Stimulated activated naive CD4-positive, alpha-beta T cell treated with Interleukin-2 at 50 U/mL for 16 hours (primary cell): ENCODE measurements at places on chromosomes 3 and 15.

GRCh38 chr3:103906304-103906703 lies 1460.4 kb upstream of the ALCAM start:
- DNase-seq: no peak

GRCh38 chr15:60842694-60843093 lies 363.8 kb upstream of the ICE2 start:
- no peak for DNase-seq

GRCh38 chr3:36972163-36972562 lies 20.8 kb downstream of the EPM2AIP1 start:
- DNase-seq: no peak

GRCh38 chr3:189967254-189967865 lies 153.3 kb downstream of the P3H2 start:
- DNase-seq: no peak

GRCh38 chr3:9111417-9111816 lies 138.0 kb downstream of the SRGAP3 start:
- DNase-seq: no peak

DNA sequence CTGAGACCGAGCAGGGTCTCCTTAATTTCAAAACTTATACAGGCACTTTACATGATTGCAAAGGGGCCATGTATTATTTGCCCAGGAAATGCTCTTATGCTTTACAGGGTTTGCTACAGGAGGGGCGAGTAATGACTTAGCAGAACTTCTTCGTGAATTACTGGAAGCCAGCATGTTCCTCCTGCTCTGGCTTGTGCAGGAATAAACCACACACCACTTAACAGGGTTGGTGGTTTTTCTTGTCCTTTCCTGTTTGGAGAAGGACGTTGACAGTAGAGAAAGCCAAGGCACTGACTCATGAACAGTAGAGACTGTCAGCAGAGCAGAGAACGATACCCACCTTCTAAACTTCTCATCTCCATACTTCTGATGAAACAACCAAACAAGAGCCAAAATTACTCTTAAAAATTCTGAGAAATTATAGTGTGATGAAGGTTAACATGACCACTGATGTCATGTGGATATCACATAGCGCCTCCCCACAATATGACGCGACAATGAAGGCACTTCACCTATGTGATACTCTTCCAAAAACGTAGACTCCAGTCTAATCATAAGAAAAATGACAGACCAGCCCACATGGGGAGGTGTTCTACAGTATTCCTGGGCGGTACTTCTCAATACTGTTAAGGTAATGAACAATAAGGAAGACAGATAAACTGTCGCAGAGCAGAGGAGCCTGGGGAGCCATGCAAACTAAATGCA lies 24.7 kb upstream of the MCTP2 start:
- DNase-seq: peak; percentile 23

DNA sequence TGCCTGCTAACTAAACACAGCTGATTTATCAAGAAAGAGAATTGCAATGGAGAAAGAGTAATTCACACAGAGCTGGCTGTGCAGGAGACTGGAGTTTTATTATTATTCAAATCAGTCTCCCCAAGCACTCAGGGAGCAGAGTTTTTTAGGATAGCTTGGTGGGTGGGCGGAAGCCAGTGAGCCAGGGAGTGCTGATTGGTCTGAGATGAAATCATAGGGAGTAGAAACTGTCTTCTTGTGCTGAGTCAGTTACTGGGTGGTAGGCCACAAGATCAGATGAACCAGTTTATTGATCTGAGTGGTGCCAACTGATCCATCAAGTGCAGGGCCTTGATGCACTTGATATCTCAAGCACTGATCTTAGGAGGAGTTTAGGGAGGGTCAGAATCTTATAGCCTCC lies 891.9 kb upstream of the CADM2 start:
- no peak for DNase-seq

- no peak for DNase-seq
Observed at GRCh38 chr3:134148534-134148933, 102.1 kb downstream of the RYK start.

- peak; percentile 17 for DNase-seq
Observed at GRCh38 chr15:72231833-72232478, 966 bp upstream of the PKM start.

DNA sequence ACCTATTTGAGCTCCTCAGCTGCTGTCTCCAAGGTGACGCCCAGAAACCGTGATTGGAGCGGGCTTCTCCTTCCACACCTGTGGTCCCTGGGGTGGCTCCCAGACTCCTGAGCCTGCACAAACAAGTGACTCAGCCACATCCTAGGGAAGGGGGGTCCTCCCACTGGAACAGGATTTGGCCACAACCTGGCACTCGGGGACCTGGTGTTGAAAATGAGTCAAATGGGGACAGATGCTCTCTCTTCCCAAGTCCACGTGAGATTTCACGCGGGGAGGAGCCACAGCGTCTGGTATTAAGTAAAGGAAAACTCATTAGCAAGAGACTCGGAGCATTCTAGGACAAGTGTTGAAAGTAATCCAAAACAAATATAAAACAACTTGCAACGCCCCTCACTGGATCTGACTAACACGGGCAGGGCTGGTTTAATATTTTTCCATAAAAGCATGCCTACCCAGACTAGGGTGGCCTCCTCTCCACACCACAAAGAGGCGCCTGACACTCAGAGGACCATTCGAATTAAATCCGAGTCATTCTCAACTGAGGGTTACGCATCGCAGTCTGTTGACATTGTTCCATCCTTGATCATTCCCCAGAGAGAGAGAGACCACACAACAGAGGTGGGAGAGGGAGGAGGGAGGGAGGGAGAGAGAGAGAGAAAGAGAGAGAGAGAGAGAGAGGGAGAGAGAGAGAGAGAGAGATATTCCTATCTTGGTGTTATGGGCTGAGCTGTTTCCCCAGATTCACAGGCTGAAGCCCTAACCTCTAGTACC lies 74.4 kb downstream of the MGLL start:
- no peak for DNase-seq

- DNase-seq: peak; percentile 23
Observed at GRCh38 chr3:123884203-123884831, at the start of gene MYLK. Gene MYLK, minus strand, starts transcription at chr3:123884332. Its CDS starts 90,491 bp downstream, at chr3:123793841.

GRCh38 chr3:194030372-194030771 lies 105.6 kb upstream of the HES1 start:
- no peak for DNase-seq

DNA sequence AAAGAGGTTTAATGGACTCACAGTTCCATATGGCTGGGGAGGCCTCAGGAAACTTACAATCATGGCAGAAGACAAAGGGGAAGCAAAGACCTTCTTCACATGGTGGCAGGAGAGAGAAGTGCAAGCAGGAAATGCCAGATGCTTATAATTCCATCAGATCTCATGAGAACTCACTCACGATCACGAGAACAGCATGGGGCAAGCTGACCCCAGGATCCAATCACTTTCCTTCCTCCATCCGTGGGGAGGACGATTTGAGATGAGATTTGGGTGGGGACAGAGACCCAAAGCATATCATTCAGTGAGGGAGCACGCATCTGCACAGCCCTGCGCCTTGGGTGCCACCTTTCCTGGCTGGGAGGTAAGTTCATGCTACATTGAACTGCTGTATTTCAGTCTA lies 234.1 kb upstream of the ATP10A start:
- no peak for DNase-seq

GRCh38 chr3:76040946-76041345 lies 255.6 kb upstream of the ZNF717 start:
- DNase-seq: no peak

- DNase-seq: no peak
Observed at GRCh38 chr3:170307671-170308405, 49.7 kb upstream of the SKIL start.

DNA sequence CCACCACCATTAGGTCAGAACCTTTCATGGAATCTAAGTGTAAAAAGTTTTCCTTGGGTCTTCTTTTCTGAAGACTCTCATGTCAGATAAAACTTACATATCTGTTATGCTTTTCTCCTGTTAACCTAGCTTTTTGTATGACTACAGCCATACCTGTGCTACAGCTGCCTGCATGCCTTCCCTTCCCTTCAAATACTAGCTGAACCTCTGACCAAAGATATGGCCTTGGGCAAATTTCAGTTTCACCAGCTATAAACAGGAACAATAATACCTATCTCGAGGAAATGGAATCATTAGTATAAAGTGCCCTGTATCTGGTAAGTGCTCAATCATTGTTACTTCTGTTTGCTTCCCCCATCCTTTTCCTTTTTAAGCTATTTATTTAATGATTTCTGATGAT lies 25.0 kb downstream of the GLB1 start:
- no peak for DNase-seq

DNA sequence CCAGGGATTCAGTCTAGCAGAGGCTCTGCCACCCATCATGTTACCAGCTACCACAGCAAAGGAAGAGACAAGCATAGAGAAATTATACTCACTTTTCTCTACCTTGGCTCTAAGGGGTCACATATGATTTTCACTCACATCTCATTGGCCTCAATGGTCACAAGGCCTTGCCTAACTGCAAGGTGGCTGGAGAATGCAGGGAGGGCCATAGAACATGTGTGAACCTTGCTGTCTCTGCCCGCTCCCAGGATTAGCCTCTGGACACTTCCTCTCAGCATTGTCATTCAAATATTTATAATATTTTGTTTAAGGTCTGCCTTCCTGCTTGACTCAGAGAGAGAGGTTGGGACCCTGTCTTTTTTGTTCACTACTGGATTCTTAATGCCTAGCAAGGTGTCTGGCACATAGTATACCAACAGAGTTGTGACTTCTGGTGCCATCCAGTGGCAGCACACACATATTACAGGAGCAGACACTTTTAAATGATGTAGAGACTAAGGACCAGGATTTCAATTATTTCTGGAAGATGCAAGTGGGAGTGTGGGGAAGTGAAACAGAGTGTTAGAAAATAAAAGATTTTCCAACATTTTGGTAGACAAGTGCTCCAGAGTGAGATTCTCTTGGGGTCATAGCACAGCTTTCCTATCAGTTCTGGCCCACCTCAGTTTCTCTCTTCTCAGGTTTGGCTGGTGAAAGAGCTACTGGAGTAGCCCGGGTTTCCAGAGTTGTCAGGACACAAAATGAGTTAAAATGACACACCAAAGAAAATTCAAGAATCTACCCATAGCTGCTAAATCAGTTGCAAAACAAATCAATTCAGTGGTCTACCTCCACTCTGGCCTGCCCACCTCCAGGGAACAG lies 119.0 kb upstream of the RASGRP1 start:
- peak; percentile 63 for DNase-seq

DNA sequence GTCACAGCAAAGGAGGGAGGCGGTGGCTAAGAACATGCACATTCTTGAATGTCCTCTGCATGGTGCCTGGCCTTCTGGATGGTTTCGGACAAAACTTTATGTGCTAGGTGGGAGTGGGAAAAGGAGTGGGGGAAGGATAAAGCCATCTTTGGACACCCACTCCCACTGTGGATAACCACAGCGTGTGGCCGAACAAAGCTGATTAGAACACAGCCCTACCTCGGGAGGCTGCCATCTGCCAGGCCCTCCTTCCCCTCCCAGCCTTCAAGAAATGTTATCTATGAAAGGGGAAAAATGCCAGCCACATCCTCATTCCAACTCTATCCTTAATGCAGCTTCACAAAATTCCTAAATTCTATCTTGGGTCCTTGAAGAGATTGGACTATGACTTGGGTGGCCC lies 18.8 kb downstream of the AMOTL2 start:
- no peak for DNase-seq

DNA sequence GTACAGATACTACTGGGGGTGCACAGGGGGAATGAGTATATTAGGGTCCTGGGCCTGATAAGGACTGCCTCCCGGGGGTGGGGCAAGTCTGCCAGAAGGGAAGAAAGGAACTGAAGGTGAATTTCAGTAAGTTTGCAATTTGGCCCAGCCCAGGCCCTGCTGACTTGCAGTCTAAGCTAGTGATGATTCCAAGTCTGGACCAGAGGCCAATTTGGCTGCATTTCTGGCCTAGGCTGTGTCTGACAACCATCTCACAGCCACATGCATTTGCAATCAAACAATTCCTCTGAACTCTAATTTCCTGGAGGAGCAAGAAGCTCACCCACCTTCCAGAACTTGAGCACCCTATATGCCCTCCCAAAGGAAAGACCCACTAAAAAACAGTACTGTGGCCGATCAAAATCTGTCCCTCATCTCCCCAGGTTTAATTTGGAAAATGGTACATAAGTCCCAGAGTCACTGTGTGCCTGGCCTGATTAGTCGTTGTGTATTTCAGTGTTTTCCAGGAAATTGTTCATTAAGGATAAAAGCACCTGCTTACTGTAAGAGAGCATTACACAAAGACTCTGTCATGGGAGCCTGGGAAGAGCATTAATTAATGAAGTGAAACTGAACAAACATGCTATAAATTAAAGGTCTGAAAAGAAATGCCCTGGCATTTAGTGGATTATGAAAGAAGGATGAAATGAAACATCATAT lies 114.5 kb downstream of the MEGF11 start:
- DNase-seq: no peak

DNA sequence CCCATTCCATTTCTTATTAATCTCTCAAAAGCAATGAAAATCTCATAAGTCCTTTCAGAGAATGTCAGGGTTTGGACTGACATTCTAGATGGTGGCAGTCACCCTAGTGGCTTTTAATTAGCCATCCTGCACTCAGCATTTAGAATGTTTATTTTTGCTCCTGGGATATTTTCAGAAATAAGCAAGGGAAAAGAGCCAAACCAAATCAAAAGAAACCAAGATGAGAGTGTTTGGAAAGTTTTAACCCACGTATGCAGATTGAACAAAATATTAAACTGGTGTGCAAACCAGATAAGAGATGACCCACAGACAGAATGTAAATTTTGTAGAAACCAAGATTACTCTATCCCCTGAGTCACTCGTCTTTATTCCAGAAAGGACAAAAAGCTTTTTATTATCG lies 275.8 kb downstream of the SQOR start:
- DNase-seq: no peak

GRCh38 chr3:194265505-194265892 lies 85.6 kb downstream of the CPN2 start:
- no peak for DNase-seq

DNA sequence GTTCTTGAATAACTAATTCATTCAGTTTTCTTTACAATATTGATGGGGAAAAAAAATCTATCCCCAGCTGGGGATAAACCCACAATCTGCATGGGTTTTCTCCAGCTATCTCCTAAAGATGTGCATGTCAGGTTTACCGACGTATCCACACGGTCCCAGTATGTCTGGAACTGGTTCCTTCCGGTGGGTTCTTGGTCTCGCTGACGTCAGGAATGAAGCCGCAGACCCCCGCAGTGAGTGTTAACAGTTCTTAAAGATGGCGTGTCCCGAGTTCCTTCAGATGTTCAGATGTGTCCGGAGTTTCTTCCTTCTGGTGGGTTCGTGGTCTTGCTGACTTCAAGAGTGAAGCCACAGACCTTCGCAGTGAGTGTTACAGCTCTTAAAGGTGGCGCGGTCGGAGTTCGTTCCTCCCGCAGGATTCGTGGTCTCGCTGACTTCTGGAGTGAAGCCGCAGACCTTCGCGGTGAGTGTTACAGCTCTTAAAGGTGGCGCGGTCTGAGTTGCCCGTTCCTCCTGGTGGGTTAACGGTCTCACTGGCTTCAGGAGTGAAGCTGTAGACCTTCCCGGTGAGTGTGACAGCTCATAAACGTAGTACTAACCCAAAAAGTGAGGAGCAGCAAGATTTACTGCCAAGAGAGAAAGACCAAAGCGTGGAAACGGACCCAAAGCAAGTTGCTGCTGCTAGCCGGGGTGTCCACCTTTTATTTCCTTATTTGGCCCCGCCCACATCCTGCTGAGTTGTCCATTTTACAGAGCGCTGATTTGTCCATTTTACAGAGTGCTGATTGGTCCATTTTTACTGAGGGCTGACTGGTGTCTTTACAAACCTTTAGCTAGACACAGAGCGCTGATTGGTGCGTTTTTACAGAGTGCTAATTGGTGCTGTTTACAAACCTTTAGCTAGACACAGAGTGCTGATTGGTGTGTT lies 195.1 kb upstream of the NR2F2 start:
- DNase-seq: no peak

GRCh38 chr15:90227816-90228772 lies 5.6 kb downstream of the CIB1 start:
- DNase-seq: no peak
